A549 (cell line): ENCODE measurements at places on chromosomes 3 and 15.

- DNase-seq, result no peak
Measured at GRCh38 chr3:133074977-133075376, 36.8 kb downstream of the TMEM108 start.

DNA sequence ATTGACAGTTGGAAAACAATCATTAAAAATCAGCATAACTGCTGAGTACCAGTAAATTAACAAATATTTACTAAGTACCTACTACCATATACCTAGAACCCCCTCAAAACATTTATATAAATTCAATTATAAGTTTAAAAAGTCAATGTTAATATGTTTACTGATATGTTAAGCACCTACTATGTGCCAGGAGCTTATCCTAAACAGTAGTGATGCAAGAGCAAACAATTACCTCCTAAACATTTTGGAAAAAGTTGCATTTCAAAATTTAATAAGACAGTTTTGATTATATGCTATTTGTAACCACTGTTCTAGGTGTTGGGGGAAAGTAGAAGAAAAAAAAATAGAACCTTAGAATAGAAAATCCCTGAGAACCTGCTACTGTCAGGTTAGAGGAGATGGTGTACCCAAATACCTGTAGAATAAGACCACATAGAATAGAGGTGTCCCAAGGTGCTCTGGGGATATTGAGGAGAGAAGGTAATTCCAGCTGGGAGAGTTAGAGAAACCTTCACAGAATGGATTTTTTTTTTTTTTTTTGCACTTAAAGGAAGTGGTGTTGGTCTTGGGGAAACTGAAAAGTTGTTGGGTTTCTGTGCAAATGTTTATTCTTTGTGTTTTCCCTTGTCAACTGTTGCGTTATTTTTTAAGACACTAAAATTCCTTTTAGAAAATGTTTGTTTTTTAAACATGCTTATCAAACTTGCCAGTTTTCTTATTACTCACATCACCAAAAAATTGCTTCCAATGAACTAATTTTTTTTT lies 16.0 kb downstream of the SNRK start:
- no peak for DNase-seq

GRCh38 chr3:148833223-148833622 lies 5.6 kb downstream of the CPB1 start:
- no peak for DNase-seq

- no peak for DNase-seq
Measured at GRCh38 chr15:81011593-81011992, 10.9 kb downstream of the TLNRD1 start.

GRCh38 chr15:57286446-57287122 lies 89.7 kb upstream of the CGNL1 start:
- DNase-seq, result no peak

- no peak for DNase-seq
Measured at GRCh38 chr15:79084308-79084968, 6.1 kb downstream of the RASGRF1 start.

- DNase-seq, result no peak
Measured at GRCh38 chr15:54789376-54789775, 407.4 kb downstream of the RSL24D1 start.
